ENCODE measurements at places on chromosomes 12 and 14. TPM values are rescaled to one million over a fixed set of nuclear protein-coding genes. Genes with fewer than 3 reads are reported as not detected.
A peak's percentile ranks its signal among the peaks of the same experiment; 100 is the strongest.

- no peaks in the 10 kb centered on the region for H3K36me3 ChIP-seq
- no peaks in the 10 kb centered on the region for H3K27me3 ChIP-seq
- H3K27ac ChIP-seq: no peak overlapping the region
- H3K4me1 ChIP-seq: peaks cover 12% of the 10 kb centered on the region
- H3K4me3 ChIP-seq: no peak overlapping the region
Measured at GRCh38 chr12:43208627-43209026, 343.4 kb downstream of the ADAMTS20 start.

DNA sequence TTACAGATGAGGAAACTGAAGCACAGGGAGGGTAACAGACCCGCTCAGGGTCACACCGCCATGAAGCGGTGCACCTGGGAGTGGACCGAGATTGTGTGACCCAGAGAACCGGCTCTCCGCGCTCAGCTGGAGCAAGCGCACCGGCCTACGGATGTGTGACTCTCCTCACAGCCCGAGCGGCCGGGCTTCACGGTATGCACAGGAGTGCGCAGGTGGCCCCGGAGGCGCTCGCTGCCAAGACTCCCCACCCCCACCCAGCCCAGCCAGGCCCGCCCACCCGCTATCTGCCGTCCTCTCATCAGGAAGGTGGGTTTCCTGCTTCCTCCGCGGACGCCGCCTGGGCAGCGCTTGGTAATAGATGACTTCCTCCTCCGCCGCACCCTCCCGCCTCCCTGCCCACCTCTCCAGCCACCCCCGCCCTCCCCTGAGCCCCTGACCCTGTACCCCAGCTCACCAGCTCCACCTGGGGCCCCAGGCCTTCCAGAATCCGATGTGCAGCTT lies 110.7 kb downstream of the NCOR2 start:
- peak overlapping the region; percentile 92 for H3K27ac ChIP-seq
- no peaks in the 10 kb centered on the region for H3K36me3 ChIP-seq
- peaks cover 3% of the 10 kb centered on the region for H3K4me1 ChIP-seq
- DNase-seq: no peak

The CEP128 gene
- total RNA-seq: 11.6 TPM

GRCh38 chr14:64201921-64202545 lies 92.1 kb downstream of the ESR2 start:
- no peaks in the 10 kb centered on the region for H3K27me3 ChIP-seq
- no peak overlapping the region for H3K4me3 ChIP-seq
- H3K27ac ChIP-seq: no peak overlapping the region
- no peak for DNase-seq
- no peaks in the 10 kb centered on the region for H3K4me1 ChIP-seq

GRCh38 chr12:54220092-54220557 lies 31.3 kb upstream of the SMUG1 start:
- DNase-seq: peak; percentile 64
- no peak overlapping the region for H3K27ac ChIP-seq
- no peaks in the 10 kb centered on the region for H3K4me1 ChIP-seq
- no peaks in the 10 kb centered on the region for H3K36me3 ChIP-seq
- no peak overlapping the region for H3K4me3 ChIP-seq
- H3K27me3 ChIP-seq: peaks cover 10% of the 10 kb centered on the region
